ENCODE measurements at places on chromosomes 4 and X. TPM values are rescaled to one million over a fixed set of nuclear protein-coding genes. Genes with fewer than 3 reads are reported as not detected.

The IL1RAPL1 gene
- total RNA-seq: not detected

The ZFP42 gene
- not detected for total RNA-seq

The SLAIN2 gene
- total RNA-seq: 62.0 TPM

The SPINK2 gene
- total RNA-seq: 0.78 TPM

The TLR6 gene
- 4.4 TPM for total RNA-seq

The PDHA2 gene
- total RNA-seq: not detected

The HPGD gene
- 6.0 TPM for total RNA-seq

The MAGEC2 gene
- not detected for total RNA-seq

- H3K4me3 ChIP-seq: no peak overlapping the region
- peaks cover 4% of the 10 kb centered on the region for H3K4me1 ChIP-seq
- peaks cover 5% of the 10 kb centered on the region for H3K27me3 ChIP-seq
- H3K36me3 ChIP-seq: no peaks in the 10 kb centered on the region
- no peak overlapping the region for H3K27ac ChIP-seq
- no peak for DNase-seq
Measured at GRCh38 chr4:10753336-10753735, 68.8 kb upstream of the CLNK start.

- no peaks in the 10 kb centered on the region for H3K36me3 ChIP-seq
- no peak overlapping the region for H3K27ac ChIP-seq
- DNase-seq: no peak
Measured at GRCh38 chr4:85642356-85643100, 167.6 kb downstream of the ARHGAP24 start.

GRCh38 chr4:73662709-73663546 lies 42.7 kb upstream of the RASSF6 start:
- peaks cover 5% of the 10 kb centered on the region for H3K27me3 ChIP-seq
- no peaks in the 10 kb centered on the region for H3K36me3 ChIP-seq
- DNase-seq: no peak
- H3K4me3 ChIP-seq: no peak overlapping the region
- H3K27ac ChIP-seq: no peak overlapping the region
- H3K4me1 ChIP-seq: no peaks in the 10 kb centered on the region

GRCh38 chr4:6881908-6882307 lies 27.7 kb upstream of the TBC1D14 start:
- H3K4me1 ChIP-seq: no peaks in the 10 kb centered on the region
- no peak for DNase-seq
- H3K4me3 ChIP-seq: no peak overlapping the region
- no peak overlapping the region for H3K27ac ChIP-seq
- no peaks in the 10 kb centered on the region for H3K27me3 ChIP-seq

GRCh38 chrX:88605222-88605583 lies 141.8 kb upstream of the CPXCR1 start:
- H3K36me3 ChIP-seq: no peaks in the 10 kb centered on the region
- no peak overlapping the region for H3K4me3 ChIP-seq
- no peak overlapping the region for H3K27ac ChIP-seq
- H3K27me3 ChIP-seq: no peaks in the 10 kb centered on the region

- no peaks in the 10 kb centered on the region for H3K36me3 ChIP-seq
- H3K27ac ChIP-seq: no peak overlapping the region
- H3K4me1 ChIP-seq: no peaks in the 10 kb centered on the region
- DNase-seq: no peak
Measured at GRCh38 chr4:164935363-164935762, 42.1 kb downstream of the TRIM61 start.

GRCh38 chr4:132614682-132615081 lies 534.4 kb upstream of the PCDH10 start:
- no peak overlapping the region for H3K4me3 ChIP-seq
- DNase-seq: no peak
- H3K27me3 ChIP-seq: no peaks in the 10 kb centered on the region
- no peak overlapping the region for H3K27ac ChIP-seq
- H3K36me3 ChIP-seq: no peaks in the 10 kb centered on the region
- no peaks in the 10 kb centered on the region for H3K4me1 ChIP-seq

- H3K36me3 ChIP-seq: no peaks in the 10 kb centered on the region
- no peak overlapping the region for H3K4me3 ChIP-seq
- no peaks in the 10 kb centered on the region for H3K4me1 ChIP-seq
Measured at GRCh38 chr4:137853424-137853823, 321.1 kb upstream of the PCDH18 start.

GRCh38 chr4:7124689-7125442 lies 57.0 kb upstream of the GRPEL1 start:
- H3K4me3 ChIP-seq: no peak overlapping the region
- no peak for DNase-seq
- no peak overlapping the region for H3K27ac ChIP-seq

GRCh38 chr4:124505211-124505610 lies 207.3 kb downstream of the ANKRD50 start:
- H3K4me1 ChIP-seq: no peaks in the 10 kb centered on the region
- DNase-seq: no peak

DNA sequence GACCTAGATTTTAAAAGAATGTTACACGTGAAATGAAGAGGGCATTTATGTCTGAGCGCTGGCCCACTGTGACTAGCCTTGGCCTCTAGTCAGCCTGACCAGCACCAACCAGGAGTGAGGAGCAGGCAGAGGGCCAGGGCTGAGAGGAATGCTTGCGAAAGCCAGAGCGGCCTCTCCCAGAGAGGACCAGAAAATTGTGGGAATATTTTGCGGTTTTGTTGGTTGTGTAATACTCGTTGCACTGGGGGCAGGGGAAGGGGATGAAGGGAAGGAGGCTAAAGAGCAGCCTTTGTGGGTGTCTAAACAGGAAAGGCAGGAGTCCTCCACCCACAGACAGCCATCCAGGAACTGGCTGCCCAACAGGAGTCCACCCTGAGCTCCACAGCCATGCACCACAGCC lies 3.8 kb downstream of the GABRE start:
- no peak for DNase-seq
- no peaks in the 10 kb centered on the region for H3K36me3 ChIP-seq
- H3K4me3 ChIP-seq: no peak overlapping the region

DNA sequence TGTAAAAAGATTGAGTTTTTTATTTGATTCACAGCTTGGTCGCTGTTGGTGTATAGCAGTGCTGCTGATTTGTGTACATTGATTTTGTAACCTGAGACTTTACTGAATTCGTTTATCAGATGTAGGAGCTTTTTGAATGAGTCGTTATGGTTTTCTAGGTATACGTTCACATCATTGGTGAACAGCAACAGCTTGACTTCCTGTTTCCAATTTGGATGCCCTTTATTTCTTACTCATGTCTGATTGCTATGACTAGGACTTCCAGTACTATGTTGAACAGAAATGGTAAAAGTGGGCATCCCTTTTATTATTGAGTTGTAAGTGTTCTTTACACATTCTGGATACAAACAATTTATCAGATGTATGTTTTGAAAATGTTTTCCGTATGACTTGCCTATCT lies 76.0 kb downstream of the ADGRG4 start:
- DNase-seq: no peak
- no peak overlapping the region for H3K27ac ChIP-seq
- H3K27me3 ChIP-seq: peaks cover 7% of the 10 kb centered on the region
- H3K4me3 ChIP-seq: no peak overlapping the region
- no peaks in the 10 kb centered on the region for H3K4me1 ChIP-seq

GRCh38 chr4:77151241-77151640 lies 5.8 kb upstream of the CCNG2 start:
- H3K27ac ChIP-seq: no peak overlapping the region
- H3K27me3 ChIP-seq: no peaks in the 10 kb centered on the region
- no peak overlapping the region for H3K4me3 ChIP-seq
- H3K4me1 ChIP-seq: peaks cover 25% of the 10 kb centered on the region
- no peaks in the 10 kb centered on the region for H3K36me3 ChIP-seq

DNA sequence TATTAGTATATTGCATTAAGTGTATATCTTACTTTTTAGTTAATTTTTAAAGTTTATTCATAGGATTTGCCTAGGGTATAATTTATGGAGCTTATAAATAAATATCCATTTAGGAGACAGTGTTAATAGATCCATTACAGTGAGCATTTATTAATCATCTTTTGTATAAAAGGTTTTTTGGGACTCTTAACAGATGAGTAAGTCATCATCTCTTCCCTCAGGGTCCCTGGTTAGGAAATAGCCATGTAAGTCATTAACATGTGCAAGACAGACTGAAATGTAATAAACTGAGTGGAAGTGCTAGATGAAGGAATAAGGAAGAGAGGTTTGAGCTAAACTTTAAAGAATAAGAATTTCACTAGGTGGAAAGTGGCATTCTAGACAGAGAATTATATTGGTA lies 69.2 kb downstream of the PAQR3 start:
- no peaks in the 10 kb centered on the region for H3K27me3 ChIP-seq
- DNase-seq: no peak
- H3K4me1 ChIP-seq: no peaks in the 10 kb centered on the region
- no peak overlapping the region for H3K4me3 ChIP-seq
- H3K27ac ChIP-seq: no peak overlapping the region
- peaks cover 13% of the 10 kb centered on the region for H3K36me3 ChIP-seq

DNA sequence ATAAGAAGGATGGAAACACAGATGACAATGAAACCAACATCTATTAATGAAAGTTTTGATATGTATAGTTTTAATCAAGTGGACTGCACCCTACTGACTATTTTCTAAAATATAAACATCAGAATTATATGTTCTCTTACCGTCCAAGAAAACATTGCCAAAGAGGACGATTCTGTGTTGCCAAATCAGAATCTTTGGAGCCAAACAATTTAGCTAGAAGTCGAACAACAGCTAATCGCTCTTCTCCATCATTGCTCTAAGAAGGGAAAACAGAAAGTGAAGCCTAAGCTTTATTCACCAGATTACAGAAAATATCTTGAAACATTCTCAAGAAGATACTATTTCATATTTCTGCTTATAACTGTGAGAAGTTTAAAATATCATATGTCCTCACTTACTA lies 64.2 kb downstream of the PDS5A start:
- no peaks in the 10 kb centered on the region for H3K4me1 ChIP-seq
- H3K27me3 ChIP-seq: no peaks in the 10 kb centered on the region
- peaks cover 13% of the 10 kb centered on the region for H3K36me3 ChIP-seq
- DNase-seq: no peak

DNA sequence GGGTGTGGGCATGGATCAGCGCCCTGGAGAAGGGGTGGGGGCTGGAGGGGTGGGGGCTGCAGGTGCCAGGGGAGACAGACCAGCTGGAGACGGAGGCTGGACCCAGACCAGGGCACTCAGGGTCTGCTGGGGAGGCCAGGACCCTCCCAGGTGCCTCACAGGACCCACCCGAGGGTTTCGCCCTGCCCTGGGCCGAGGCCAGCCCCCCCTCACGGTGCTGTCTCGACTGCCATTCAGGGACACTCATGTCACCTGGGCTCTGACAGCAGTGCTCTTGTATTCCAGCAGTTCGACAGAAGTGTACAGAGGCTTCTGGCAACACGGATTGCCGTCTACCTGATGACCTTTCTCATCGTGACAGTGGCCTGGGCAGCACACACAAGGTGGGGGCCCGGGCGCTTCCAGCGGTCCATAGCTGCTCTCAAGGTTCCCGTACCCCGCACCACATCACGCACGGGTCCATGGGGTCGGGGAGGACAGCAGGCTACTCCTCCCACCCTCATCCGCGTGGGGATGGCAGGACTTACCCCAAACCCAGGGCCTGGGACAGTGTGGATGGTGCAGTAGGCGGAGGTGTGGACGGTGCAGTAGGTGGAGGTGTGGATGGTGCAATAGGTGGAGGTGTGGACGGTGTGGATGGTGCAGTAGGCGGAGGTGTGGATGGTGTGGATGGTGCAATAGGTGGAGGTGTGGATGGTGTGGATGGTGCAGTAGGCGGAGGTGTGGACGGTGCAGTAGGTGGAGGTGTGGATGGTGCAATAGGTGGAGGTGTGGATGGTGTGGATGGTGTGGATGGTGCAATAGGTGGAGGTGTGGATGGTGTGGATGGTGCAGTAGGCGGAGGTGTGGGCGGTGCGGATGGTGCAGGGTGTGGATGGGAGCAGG lies 18.1 kb downstream of the TMEM175 start:
- no peak overlapping the region for H3K4me3 ChIP-seq
- H3K36me3 ChIP-seq: no peaks in the 10 kb centered on the region
- DNase-seq: no peak
- no peaks in the 10 kb centered on the region for H3K4me1 ChIP-seq
- no peaks in the 10 kb centered on the region for H3K27me3 ChIP-seq

DNA sequence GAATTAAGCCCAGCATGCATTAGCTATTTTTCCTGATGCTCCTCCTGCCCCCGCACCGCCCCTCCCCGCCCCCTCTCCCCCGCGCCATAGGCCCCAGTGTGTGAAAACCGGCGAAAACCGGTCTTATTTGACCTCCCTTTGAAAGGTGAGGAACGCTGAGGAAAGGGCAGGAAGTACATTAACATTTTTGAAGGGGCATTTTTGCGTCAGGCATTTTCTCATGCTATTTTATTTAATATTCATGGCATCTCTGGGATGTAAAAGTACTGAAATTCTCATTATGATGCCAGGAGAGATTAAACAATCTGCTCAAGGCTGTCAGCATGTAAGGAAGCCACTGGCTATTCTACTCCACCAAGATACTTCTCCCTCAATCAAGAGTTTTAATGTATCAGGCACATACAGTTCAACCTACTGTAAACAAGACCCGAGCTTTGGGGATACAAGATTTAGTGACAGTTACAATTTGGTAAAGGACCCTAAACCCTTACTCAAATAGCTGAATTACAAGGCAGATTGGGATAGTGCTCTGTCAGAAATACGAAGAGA lies 1.2 kb upstream of the NMU start:
- no peak overlapping the region for H3K27ac ChIP-seq
- DNase-seq: no peak
- H3K36me3 ChIP-seq: no peaks in the 10 kb centered on the region

- H3K4me3 ChIP-seq: no peak overlapping the region
- H3K27ac ChIP-seq: no peak overlapping the region
- H3K36me3 ChIP-seq: peaks cover 6% of the 10 kb centered on the region
- no peak for DNase-seq
- H3K4me1 ChIP-seq: no peaks in the 10 kb centered on the region
- no peaks in the 10 kb centered on the region for H3K27me3 ChIP-seq
Measured at GRCh38 chr4:74294681-74295080, 13.6 kb upstream of the EPGN start.

DNA sequence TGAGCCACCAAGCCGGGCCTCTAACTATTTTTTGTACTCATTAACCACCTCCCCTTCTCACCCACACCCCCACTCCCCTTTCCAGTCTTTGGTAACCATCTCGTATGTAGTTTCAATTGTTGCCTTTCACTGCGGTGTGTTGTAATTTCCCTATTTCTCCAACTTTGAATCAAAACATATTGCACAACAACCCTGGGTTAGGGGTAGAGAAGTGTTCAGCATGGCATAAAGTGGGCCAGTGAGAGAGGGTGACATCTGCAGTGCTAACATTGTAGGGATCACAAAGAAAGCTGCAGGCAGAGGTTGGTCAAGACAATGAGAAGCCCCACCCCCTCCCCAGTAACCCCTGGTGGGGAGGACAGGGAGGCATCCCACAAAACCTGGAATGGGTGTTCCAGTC lies 92.7 kb downstream of the SPATA18 start:
- no peak for DNase-seq
- H3K4me3 ChIP-seq: no peak overlapping the region

DNA sequence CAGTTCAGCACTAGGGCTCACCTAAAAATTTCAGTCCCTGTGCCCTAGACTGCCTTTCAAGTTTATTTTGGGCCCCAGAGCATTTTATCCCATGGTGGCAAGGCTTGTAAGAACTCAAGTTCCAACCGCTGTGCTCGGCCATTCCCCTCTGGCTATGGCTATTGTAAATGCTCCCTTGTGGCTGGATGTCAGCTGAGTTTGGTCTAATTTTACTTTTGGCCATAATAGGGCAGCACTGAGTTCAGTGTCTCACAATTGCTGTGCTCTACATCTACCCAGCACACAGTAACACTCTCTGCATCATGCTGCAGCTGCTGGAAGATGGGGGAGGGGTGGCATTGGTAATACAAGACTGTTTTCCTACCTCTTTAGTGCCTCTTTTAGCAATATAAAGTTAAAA lies 210.8 kb upstream of the IRS4 start:
- H3K4me1 ChIP-seq: no peaks in the 10 kb centered on the region
- H3K36me3 ChIP-seq: no peaks in the 10 kb centered on the region
- no peak for DNase-seq
- no peak overlapping the region for H3K27ac ChIP-seq
